Esophagus muscularis mucosa (tissue), 4 donors: ENCODE measurements at places on chromosomes 3 and 15.

DNA sequence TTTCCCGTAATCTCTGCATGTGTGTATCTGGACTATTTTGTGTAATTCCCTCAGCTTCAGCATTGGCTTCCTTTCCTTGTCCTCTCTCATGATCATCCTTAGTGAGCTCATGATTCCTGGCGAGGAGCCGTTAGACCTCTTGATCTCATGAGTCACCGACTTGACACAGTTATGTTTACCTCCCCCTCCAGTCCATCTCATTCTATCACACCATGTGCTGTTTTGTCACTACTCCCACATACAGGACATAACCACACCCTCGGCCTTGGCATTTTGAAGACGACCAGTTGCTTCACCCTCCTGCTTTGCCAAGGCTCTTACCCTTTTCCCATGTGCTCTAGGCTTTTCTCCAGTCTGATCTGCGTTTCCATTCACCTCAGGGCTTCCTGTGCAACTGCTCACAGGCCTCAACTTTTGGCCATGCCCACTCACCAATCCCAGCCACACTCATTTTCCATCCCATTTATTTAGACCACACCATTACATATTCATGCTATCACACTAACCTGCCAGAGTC lies 41.5 kb downstream of the CP start:
- no peak overlapping the region for H3K4me3 ChIP-seq
- peak; percentile 97 for DNase-seq
- no peaks in the 10 kb centered on the region for H3K27me3 ChIP-seq
- H3K27ac ChIP-seq, result peak overlapping the region; percentile 74

GRCh38 chr15:33234020-33234461 lies 39.5 kb upstream of the FMN1 start:
- no peak overlapping the region for H3K27ac ChIP-seq
- no peak overlapping the region for H3K4me3 ChIP-seq

DNA sequence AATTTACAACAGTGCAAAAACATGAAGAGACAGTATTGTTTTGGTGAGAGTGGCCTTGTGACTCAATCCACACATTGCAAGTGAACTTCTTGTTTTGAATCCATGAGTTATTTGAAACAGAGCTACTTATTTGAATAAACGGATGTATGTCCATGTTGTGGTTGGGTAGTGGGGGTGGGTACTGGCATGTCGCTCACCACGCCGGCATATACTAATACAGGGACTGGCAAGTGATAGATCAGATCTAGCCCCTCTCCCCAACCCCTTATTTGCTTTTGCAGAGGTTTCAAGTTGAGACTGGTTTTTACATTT lies 83.8 kb downstream of the EDEM1 start:
- H3K4me1 ChIP-seq, result no peaks in the 10 kb centered on the region
- no peak overlapping the region for H3K27ac ChIP-seq
- DNase-seq, result peak; percentile 31
- H3K4me3 ChIP-seq, result no peak overlapping the region
- H3K36me3 ChIP-seq, result no peaks in the 10 kb centered on the region
- H3K27me3 ChIP-seq, result no peaks in the 10 kb centered on the region

GRCh38 chr15:98887976-98888375 lies 119.6 kb downstream of the PGPEP1L start:
- H3K4me1 ChIP-seq, result peaks cover 19% of the 10 kb centered on the region
- H3K27me3 ChIP-seq, result no peaks in the 10 kb centered on the region
- no peak for DNase-seq
- H3K4me3 ChIP-seq, result no peak overlapping the region
- no peak overlapping the region for H3K27ac ChIP-seq

DNA sequence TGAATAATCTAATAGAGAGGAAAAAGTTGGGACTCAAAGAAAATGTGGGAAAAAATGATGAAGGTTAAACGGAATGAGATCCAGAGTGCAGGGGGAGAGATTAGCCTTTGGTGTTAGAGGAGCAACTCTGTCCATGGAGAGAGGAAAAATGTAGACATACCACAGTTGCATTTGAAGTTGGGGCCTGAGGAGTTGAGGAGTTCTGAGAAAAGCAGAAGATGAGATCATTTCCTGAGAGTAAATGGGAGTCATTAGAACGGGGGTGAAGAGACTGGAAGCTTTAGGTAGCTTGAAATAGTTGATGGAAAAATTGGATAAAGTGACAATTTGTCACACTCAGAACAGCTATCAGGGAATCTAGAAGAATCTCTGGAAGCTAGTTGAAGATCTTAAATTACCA lies 7.3 kb downstream of the CCR5AS start:
- H3K27me3 ChIP-seq, result no peaks in the 10 kb centered on the region
- peaks cover 2% of the 10 kb centered on the region for H3K4me1 ChIP-seq
- H3K36me3 ChIP-seq, result no peaks in the 10 kb centered on the region
- no peak for DNase-seq
- H3K4me3 ChIP-seq, result no peak overlapping the region
- no peak overlapping the region for H3K27ac ChIP-seq

DNA sequence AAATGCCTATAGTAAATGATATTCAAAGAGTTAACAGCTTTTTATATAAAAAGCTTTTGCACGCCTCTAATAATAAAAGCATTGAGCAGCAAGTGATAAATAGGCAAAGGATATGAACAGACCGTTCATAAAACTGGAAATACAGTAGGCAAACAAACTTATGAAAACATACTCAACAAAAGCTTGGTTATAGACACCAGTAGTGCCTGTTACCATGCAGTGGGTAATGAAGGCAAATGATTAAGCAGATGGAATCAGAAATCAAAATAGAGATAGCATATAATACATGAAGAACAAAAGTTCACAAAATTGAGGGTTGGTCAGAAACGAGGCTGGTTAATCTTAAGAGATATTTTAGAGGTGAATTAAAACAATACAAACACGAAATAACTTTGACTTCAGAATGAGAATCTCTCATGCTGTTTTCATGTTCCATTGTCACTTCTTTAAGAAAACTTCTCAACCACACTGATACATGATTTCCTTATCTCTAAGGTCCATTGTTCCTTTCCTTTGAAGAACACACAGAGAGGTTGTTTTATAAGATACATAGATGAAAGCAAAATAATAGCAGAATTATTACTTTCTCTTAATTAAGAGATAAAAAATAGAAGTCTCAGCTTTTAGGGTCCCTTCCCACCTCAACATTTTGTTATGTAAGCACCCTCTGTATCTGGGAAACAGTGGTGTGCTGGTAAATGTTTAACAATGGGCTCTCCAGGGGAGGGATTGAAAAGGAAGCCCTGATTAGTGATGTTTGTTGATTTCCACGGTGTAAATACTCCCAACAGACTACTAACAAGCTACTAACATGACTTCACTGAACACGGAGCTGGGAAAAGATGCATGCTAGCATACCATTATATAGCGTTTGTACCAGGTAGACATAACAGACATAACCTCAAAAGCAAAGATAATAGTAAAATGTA lies 12.6 kb downstream of the RASGRP1 start:
- H3K4me1 ChIP-seq, result no peaks in the 10 kb centered on the region
- no peak for DNase-seq
- no peaks in the 10 kb centered on the region for H3K27me3 ChIP-seq
- H3K4me3 ChIP-seq, result no peak overlapping the region
- no peaks in the 10 kb centered on the region for H3K36me3 ChIP-seq
- no peak overlapping the region for H3K27ac ChIP-seq

- no peaks in the 10 kb centered on the region for H3K27me3 ChIP-seq
- H3K27ac ChIP-seq, result no peak overlapping the region
- H3K4me3 ChIP-seq, result no peak overlapping the region
- DNase-seq, result no peak
These were observed 118.1 kb upstream of the MEIS2 start for GRCh38 chr15:37218351-37218916.

GRCh38 chr15:66684136-66684681 lies 17.8 kb upstream of the SMAD6 start:
- no peaks in the 10 kb centered on the region for H3K27me3 ChIP-seq
- H3K27ac ChIP-seq, result no peak overlapping the region
- no peak for DNase-seq
- no peaks in the 10 kb centered on the region for H3K4me1 ChIP-seq

DNA sequence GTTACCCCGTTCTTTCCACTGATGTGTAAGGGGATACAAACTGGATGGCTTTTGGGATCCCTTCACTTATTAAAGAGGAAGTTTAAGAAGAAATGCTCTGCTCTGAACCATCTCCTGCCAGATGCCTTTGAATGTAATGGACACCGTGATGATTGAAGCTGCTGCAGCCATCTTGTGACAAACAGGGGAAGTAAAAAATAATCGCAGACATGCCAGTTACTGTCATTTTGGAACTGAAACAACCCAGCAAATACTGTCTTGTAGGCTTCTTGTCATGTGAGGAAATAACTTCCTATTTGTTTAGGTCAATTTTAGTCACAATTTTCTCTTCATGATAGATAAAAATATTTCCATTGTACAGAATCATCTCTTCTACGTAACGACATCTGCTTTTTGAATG lies 224.0 kb downstream of the CHL1 start:
- no peak overlapping the region for H3K27ac ChIP-seq
- no peaks in the 10 kb centered on the region for H3K27me3 ChIP-seq
- no peak overlapping the region for H3K4me3 ChIP-seq
- H3K36me3 ChIP-seq, result no peaks in the 10 kb centered on the region
- DNase-seq, result no peak
- H3K4me1 ChIP-seq, result no peaks in the 10 kb centered on the region

DNA sequence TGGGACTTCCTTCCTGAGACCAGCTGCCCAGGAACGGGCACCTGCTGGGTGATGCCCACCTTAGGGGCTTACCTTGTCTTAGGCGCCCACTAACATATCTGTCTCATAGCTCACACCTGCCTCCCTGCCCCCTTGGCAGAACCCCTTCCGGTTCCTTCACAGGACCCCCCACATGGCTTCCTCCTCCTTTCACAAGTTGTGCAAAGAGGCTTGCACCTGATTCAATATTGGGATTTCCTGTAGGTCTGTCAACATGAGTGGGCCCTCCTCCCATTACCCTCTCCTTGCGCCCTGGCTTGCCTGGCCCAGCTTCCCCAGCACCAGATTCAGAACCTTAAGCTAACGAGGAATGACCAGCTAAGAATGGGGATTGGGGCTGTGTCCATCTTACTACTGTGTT lies 633 bp downstream of the THPO start:
- no peaks in the 10 kb centered on the region for H3K36me3 ChIP-seq
- H3K27me3 ChIP-seq, result no peaks in the 10 kb centered on the region
- no peak for DNase-seq
- H3K4me3 ChIP-seq, result no peak overlapping the region
- H3K4me1 ChIP-seq, result peaks cover 46% of the 10 kb centered on the region

- H3K27ac ChIP-seq, result no peak overlapping the region
- no peaks in the 10 kb centered on the region for H3K27me3 ChIP-seq
- H3K4me1 ChIP-seq, result no peaks in the 10 kb centered on the region
- no peak overlapping the region for H3K4me3 ChIP-seq
These were observed 75.5 kb downstream of the EBLN2 start for GRCh38 chr3:73136941-73137340.

GRCh38 chr3:159232966-159233365 lies 431.1 kb downstream of the MFSD1 start:
- H3K36me3 ChIP-seq, result no peaks in the 10 kb centered on the region
- DNase-seq, result no peak
- H3K4me3 ChIP-seq, result no peak overlapping the region

- no peak overlapping the region for H3K4me3 ChIP-seq
- no peak for DNase-seq
- H3K4me1 ChIP-seq, result no peaks in the 10 kb centered on the region
- no peaks in the 10 kb centered on the region for H3K36me3 ChIP-seq
- no peaks in the 10 kb centered on the region for H3K27me3 ChIP-seq
These were observed 23.1 kb upstream of the CMC1 start for GRCh38 chr3:28218071-28218916.

- no peaks in the 10 kb centered on the region for H3K36me3 ChIP-seq
- H3K4me3 ChIP-seq, result no peak overlapping the region
- no peak overlapping the region for H3K27ac ChIP-seq
- H3K4me1 ChIP-seq, result no peaks in the 10 kb centered on the region
These were observed 181.8 kb downstream of the MAGI1 start for GRCh38 chr3:65856907-65857306.

- H3K27ac ChIP-seq, result peak overlapping the region; percentile 77
- no peaks in the 10 kb centered on the region for H3K27me3 ChIP-seq
- H3K36me3 ChIP-seq, result no peaks in the 10 kb centered on the region
- peaks cover 22% of the 10 kb centered on the region for H3K4me1 ChIP-seq
These were observed 94.0 kb upstream of the THBS1 start for GRCh38 chr15:39486621-39487457.

GRCh38 chr3:164450276-164450905 lies 627.9 kb downstream of the SI start:
- peak overlapping the region; percentile 64 for H3K27ac ChIP-seq
- H3K4me3 ChIP-seq, result no peak overlapping the region
- H3K4me1 ChIP-seq, result no peaks in the 10 kb centered on the region
- no peaks in the 10 kb centered on the region for H3K36me3 ChIP-seq
- DNase-seq, result no peak

GRCh38 chr3:164476631-164477030 lies 601.7 kb downstream of the SI start:
- no peak for DNase-seq
- no peak overlapping the region for H3K4me3 ChIP-seq
- H3K27ac ChIP-seq, result no peak overlapping the region
- no peaks in the 10 kb centered on the region for H3K27me3 ChIP-seq
- H3K36me3 ChIP-seq, result no peaks in the 10 kb centered on the region

- no peak for DNase-seq
- H3K4me1 ChIP-seq, result no peaks in the 10 kb centered on the region
- H3K27ac ChIP-seq, result no peak overlapping the region
- no peaks in the 10 kb centered on the region for H3K36me3 ChIP-seq
- H3K27me3 ChIP-seq, result no peaks in the 10 kb centered on the region
- no peak overlapping the region for H3K4me3 ChIP-seq
These were observed 72.1 kb downstream of the RSL24D1 start for GRCh38 chr15:55124616-55125015.

DNA sequence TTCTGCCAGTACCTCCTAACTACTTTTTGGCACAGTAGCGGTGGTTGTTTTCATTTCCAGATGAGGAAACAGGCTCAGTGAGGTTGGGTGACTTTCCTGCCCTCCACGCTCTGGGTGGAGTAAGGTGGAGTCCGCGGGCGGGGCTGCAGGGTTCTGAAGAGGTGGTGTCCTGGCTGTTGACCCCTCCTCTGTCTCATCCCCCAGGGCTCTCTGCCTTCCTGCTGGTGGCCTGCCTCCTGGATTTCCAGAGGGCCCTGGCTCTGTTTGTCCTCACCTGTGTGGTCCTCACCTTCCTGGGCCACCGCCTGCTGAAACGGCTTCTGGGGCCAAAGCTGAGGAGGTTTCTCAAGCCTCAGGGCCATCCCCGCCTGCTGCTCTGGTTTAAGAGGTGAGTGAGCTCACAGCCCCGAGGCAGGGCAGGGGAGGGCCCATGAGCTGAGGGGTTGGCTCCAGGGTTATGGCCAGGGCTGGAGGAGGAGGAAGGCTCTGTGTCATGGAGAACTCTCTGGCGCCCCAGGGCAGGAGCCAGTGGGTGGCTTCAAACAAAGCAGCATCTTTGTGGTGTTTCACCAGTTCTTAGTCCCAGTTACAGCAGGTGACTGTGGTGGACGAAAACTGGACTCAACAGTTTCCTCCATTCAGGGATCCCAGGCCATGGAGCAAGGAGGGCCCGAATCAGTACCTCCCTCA lies 10.4 kb downstream of the SLC28A1 start:
- no peak overlapping the region for H3K4me3 ChIP-seq
- H3K36me3 ChIP-seq, result no peaks in the 10 kb centered on the region
- H3K27me3 ChIP-seq, result no peaks in the 10 kb centered on the region
- no peaks in the 10 kb centered on the region for H3K4me1 ChIP-seq
- H3K27ac ChIP-seq, result no peak overlapping the region

DNA sequence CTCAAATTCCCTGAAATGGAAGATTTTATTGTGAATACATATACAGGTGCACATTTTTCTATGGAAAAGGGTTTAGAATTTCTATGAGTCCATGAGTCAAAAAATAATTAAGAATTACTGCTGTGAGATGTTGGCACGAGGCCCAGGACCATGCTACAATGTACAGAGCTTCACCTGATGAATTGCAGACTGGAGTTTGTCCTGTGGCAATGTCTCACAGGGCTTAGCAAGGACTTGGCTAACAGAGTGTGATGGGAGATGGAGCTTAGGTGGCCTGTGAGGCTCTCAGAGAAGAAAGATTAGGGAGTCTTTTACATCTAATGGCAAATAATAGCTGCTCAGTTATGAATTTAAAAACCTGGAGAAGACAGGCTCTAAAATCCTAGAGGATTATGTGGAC lies 219.5 kb upstream of the CBLB start:
- H3K36me3 ChIP-seq, result no peaks in the 10 kb centered on the region
- H3K4me1 ChIP-seq, result no peaks in the 10 kb centered on the region
